ENCODE measurements at places on chromosomes 6 and 20.
A peak's percentile ranks its signal among the peaks of the same experiment; 100 is the strongest.

GRCh38 chr6:156009656-156010055, 554.0 kb upstream of the NOX3 start:
- DNase-seq: no peak

- no peak for DNase-seq
These were observed 644 bp downstream of the RBL1 start for GRCh38 chr20:37095108-37095598.

DNA sequence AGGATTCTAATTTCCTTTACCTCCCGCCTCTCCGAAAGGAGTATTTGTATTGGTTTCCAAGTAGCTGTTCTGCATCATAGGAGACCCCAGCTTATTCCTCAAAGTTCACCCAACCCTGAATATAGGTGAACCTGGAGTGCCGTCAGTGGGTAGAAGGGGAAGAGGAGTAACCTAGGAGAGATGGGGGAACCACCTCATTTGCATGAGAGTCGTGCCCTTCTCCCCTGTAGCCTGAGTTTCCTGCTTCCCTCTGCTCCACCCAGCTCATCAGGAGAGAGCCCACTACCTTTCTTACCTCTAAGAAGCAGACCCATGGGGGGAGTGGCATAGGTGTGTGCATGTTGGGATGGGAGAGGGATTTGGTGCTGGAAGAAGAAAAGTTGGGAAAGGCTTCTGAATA, 17.3 kb upstream of the WFDC2 start:
- no peak for DNase-seq

- DNase-seq: no peak
These were observed 861 bp downstream of the PPP1R14C start for GRCh38 chr6:150143516-150144293.

- no peak for DNase-seq
These were observed 187.9 kb upstream of the COL21A1 start for GRCh38 chr6:56435326-56435725.

GRCh38 chr6:128599036-128599435, 78.6 kb upstream of the PTPRK start:
- DNase-seq: no peak

GRCh38 chr20:35699127-35699956, at the start of the genes NFS1 and ROMO1:
TSS of gene NFS1 (minus strand) at chr20:35699352. CDS start at chr20:35699288, 64 bp downstream.
TSS of gene ROMO1 (plus strand) at chr20:35699405. CDS start at chr20:35699633, 228 bp downstream.
- DNase-seq: peak; percentile 84
